ENCODE measurements at places on chromosomes 11 and 22.

GRCh38 chr11:93133488-93134109 is 64.2 kb downstream of the SLC36A4 start:
- DNase-seq: no peak

- no peak for DNase-seq
Observed at GRCh38 chr11:115276799-115277198, 227.4 kb downstream of the CADM1 start.

DNA sequence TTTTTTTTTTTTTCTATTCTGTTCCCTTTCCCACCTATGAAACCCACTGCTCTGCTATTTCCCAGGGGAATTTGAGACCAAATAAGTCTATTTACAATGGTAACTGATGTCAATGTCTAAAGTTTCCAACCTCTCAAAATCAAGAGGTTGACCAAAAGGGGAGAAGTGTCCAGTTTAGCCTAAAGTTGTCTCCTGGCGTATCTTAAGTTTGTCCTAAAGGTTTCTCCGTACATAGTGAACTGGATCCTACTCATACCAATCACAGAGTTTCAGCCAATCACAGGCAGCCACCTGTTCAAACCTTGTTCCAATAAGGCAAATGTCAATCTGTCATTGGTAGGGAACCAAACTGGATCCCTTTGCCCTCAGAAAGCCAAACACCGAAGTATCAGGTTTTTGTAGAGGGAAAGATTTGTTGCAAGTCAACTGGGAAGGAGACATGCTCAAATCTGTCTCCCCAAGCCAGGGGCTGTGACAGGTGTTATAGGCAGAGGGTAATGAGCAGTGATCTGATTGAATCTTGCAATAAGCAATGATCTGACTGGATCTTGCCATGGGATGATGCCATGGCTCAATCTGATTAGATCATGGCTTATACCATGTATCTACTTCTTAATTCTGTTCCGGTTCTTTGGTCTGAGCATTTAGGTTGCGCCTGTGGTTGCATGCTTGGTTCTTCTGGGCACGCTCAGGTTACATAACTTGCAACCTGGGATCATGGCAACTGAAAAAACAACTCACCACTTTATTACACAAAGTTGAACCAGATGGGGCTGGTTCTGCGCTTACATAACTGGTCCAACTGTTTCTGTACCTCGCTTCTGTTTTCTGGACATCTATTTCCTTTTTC is 1.1 kb upstream of the VPS37C start:
- DNase-seq: peak; percentile 78

DNA sequence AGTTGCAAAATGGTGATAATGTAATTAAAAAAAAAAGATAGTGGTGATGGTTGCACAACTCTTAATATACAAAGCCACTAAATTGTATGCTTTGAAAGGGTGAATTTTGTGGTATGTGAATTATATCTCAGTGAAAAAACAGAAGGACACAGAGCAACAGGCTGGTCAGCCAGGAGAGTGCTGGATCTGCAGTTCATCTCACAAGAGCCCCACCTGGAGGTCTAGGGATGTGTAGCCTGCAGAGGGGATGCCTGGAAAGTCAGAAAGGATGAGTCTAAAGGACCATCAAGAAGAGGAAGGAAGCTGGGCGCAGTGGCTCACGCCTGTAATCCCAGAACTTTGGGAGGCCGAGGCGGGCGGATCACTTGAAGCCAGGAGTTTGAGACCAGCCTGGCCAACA is 9.0 kb downstream of the POLR3H start:
- peak; percentile 52 for DNase-seq

DNA sequence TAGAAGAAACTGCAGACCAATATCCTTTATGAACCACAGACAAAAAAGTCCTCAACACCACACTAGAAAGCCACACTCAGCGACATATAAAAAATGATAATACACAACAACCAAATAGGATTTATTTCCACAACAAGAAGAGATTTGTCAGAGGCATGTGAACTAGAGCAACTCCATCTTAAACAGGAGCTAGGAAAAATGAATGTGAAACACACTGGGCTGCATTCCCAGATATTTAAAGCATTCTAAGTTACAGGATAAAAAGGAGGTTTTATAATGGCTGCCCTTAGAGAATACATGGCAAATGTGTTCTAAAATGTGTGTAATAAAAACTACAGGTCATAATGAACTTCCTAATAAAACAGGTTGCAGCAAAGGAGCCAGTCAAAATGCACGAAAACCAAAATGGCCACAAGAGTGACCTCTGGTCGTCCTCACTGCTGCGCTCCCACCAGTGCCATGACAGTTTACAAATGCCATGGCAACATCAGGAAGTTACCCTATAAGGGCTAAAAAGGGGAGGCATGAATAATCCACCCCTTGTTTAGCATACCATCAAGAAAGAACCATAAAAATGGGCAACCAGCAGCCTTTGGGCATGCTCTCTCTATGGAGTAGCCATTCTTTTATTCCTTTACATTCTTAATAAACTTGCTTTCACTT is 21.8 kb downstream of the XKR3 start:
- DNase-seq: no peak

Data from NCI-H82 (cell line).